Activated naive CD4-positive, alpha-beta T cell treated with anti-CD3 and anti-CD28 coated beads for 36 hours (primary cell): ENCODE measurements at places on chromosomes 16 and 17. TPM values are rescaled to one million over a fixed set of nuclear protein-coding genes. Genes with fewer than 3 reads are reported as not detected.

Gene GLIS2
- total RNA-seq, result 0.12 TPM

Gene TNS4
- total RNA-seq, result 4.7 TPM

Gene EXOC3L1
- total RNA-seq, result not detected

DNA sequence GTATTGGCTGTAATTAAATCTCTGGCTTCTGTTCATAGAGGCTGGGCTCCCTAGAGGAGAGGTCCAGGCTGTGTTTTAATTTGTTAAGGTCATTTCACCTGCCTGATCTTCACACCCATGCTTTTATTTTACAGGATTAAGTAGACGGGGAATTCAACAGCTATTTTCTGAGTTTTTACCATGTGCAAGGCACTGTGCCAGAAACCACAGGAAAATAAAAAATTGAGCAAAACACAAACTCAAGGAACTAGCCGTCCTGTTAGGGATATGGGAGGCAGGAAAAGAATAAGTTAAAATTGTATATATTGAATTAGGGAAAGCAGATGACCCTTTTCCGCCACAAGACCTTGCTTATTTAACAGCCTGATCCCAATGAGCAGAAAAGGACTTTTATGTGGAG, 29.1 kb downstream of the HS3ST3A1 start:
- H3K36me3 ChIP-seq, result no peaks in the 10 kb centered on the region
- peaks cover 23% of the 10 kb centered on the region for H3K27me3 ChIP-seq
- H3K4me1 ChIP-seq, result no peaks in the 10 kb centered on the region
- no peak overlapping the region for H3K27ac ChIP-seq

Gene SNAI3
- total RNA-seq, result 3.0 TPM

Gene CSH2
- not detected for total RNA-seq

Gene UTS2R
- total RNA-seq, result not detected

Gene DPEP1
- total RNA-seq, result not detected

Gene ZNF629
- 2.1 TPM for total RNA-seq
